ENCODE measurements at places on chromosomes 3 and 15. TPM values are rescaled to one million over a fixed set of nuclear protein-coding genes. Genes with fewer than 3 reads are reported as not detected.

UMPS gene
- 38.0 TPM for total RNA-seq

LSMEM2 gene
- total RNA-seq, result not detected

SLC27A2 gene
- total RNA-seq, result 8.8 TPM

NPTN gene
- 33.6 TPM for total RNA-seq

ROBO2 gene
- total RNA-seq, result not detected

GHRL gene
- total RNA-seq, result 0.53 TPM

ABTB1 gene
- total RNA-seq, result 65.5 TPM

PLA2G4B gene
- 26.0 TPM for total RNA-seq

CISH gene
- 400 TPM for total RNA-seq

NIT2 gene
- 43.5 TPM for total RNA-seq

CHRM5 gene
- total RNA-seq, result not detected

TFDP2 gene
- 32.1 TPM for total RNA-seq

PRSS50 gene
- total RNA-seq, result not detected

SLC28A1 gene
- total RNA-seq, result not detected

HES1 gene
- not detected for total RNA-seq

CLDN11 gene
- total RNA-seq, result not detected

ROBO1 gene
- total RNA-seq, result 5.4 TPM

ZNF774 gene
- total RNA-seq, result 2.4 TPM

TM4SF4 gene
- total RNA-seq, result not detected

NXPE3 gene
- total RNA-seq, result 30.7 TPM

DAG1 gene
- 14.1 TPM for total RNA-seq

IFT122 gene
- 23.0 TPM for total RNA-seq

TWF2 gene
- 118 TPM for total RNA-seq

OPA1 gene
- total RNA-seq, result 57.9 TPM

LRRC2 gene
- total RNA-seq, result 0.45 TPM

VILL gene
- total RNA-seq, result 25.2 TPM

AHSG gene
- total RNA-seq, result not detected

ABHD6 gene
- total RNA-seq, result 5.3 TPM

TRAIP gene
- 24.0 TPM for total RNA-seq

TMIE gene
- total RNA-seq, result 0.77 TPM

Data from activated naive CD8-positive, alpha-beta T cell treated with anti-CD3 and anti-CD28 coated beads, Interleukin-2, amount 10 ng/mL, durations not matched to agents 7 days and 5 days (primary cell).